ENCODE measurements at places on chromosomes 7 and 10. TPM values are rescaled to one million over a fixed set of nuclear protein-coding genes. Genes with fewer than 3 reads are reported as not detected.

The GIMAP6 gene
- polyA plus RNA-seq, result 14.0 TPM

The UTF1 gene
- polyA plus RNA-seq, result not detected

The PCBD1 gene
- 77.8 TPM for polyA plus RNA-seq

The SPDYE11 gene
- 0.20 TPM for polyA plus RNA-seq

The NPSR1 gene
- 0.38 TPM for polyA plus RNA-seq
